Activated CD4-positive, alpha-beta T cell treated with anti-CD3 and anti-CD28 coated beads, Interleukin-2, Interleukin-4, amounts not matched to agents 100 ng/mL and 50 ng/mL, durations not matched to agents 16 hours and 8 hours (primary cell): ENCODE measurements at places on chromosomes 2 and 18.

DNA sequence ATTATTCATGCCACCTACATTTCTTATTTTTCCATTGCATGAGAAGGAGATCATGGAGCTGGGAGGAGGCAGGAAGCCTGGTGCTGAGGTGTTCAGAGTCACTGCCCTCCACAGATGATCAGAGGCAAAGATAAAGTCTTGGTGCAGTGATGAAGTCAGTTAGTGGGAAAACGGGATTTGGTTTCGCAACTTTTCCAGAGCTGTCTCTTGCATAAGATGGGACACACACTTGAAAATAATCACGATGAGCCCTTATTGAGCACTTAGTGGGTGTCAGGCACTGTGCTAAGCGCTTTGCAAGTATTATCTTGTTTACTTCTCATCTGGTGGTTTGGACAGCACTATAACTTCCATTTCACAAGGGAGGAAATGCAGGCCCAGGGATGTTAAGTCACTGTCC is 222.1 kb upstream of the SMAD2 start:
- DNase-seq, result no peak

GRCh38 chr18:49638209-49638785 is 76.4 kb downstream of the LIPG start:
- no peak for DNase-seq

- no peak for DNase-seq
These were observed 222.6 kb downstream of the INSIG2 start for GRCh38 chr2:118310681-118311429.

- no peak for DNase-seq
These were observed 50.3 kb upstream of the ID2 start for GRCh38 chr2:8631465-8632005.

GRCh38 chr2:422676-423435 is 135.0 kb upstream of the ALKAL2 start:
- DNase-seq, result no peak

DNA sequence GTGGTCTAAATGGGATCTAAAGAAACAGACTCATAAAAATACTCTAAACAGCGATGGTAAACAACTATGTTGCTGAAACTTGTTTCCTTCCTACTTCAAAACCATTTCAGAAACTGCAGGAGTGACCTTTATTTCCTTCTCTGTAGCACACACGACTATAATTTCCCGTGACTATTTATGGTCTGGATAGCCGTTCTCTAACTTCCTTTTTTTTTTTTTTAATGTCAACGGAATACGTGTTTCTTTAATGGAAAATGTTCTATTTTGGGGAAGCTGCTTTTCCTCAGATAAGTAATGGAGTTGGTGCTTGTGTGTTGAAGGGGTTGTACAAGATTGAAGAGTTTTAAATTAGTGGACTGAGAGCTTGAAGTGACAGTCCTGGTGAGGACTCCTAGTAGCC is 224.1 kb downstream of the PHLPP1 start:
- no peak for DNase-seq

DNA sequence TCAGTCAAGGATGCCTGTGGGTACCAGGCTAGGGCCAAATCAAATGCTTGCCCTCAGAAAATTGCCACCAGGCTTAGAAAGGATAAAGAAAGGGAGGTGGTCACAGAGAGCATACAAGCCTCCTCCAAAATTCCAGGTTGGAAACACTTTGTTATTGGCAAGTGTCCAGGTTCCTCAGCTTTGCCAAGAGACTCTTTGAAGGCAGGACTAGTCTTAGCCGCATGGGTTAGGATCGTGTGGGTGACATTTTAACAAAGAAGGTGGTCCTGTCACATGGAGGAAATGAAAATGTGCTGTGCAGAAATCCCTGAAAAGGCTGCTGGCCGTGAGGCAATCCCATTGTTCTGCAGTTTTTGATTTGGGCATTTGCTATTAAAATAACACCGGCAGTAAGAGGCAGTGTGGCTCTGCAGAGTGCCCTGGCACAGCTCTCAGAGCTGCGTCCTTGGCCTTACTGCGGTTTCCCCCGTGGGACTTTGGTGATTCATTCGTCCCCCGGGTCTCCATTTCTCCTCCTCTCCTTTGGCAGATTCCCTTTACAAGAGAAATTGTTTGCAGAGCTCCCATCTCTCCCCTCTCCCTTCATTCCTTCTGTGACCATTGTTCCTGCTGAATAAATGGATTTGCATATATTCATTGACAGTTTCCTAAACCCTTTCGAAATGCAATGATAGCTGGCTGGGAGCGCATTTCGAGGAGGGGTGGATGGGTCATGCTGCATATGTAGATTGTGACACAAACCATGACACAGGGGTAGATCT is 187.3 kb downstream of the VAPA start:
- DNase-seq, result no peak

- DNase-seq, result no peak
These were observed 23.1 kb downstream of the LPIN1 start for GRCh38 chr2:11769516-11769915.

DNA sequence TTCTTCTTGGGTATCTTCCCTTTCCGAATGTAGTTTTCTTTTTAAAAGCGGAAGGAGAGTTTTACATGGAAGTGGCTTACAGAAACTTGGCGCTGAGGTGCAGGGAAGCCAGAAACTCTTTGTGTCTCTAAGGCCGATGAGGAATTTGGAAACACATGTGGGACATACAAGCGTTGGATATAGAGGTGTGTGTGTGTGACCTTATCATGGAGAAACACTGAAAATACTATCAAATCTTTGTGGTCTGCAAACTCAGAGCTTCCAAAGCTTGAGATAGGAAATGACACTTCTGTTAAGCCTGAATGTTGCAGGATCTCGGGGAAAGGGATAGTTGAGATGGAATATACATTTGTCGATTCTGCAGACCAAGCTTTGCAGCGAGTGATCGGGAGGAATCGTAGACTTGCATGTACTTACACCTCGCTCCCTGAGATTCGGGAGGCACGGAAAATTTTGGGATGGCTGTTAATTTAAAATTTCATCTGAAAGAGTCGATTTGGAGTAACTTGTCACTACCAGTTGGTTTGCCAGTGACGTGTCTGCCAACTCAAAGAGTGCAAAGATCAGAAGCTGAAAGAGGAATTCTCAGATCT is 1.0 kb downstream of the NAB1 start:
- DNase-seq, result no peak
